Panc1 (cell line): ENCODE measurements at places on chromosomes 5 and 9.

DNA sequence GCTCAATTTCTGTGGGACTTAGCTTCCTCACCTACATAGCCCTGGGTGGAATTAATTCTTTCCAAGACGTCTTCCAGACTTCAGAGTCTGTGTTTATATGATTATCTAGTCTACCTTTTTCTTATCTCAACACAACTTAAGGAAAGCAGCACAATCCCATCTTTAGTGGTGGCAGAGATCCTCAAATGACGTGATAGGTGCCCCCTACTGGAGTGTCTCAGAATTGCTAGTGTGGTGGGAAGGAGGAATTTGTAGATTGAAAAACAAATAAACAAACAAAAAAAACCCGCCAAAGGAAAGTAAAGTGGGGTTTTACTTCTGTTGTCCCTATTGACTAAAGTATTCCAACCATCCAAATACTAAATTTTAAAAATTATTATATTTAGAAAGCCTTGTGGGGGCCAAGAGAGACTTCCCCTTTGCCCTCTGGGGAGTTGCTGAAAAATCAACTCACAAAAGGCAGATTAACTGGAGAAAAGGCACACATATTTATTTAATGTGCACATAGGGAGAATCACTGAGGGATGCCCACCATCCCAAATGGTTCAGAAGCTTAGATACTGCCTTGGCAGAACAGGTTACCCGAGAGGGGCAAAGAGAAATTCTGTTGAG lies 283.3 kb downstream of the TMEM167A start:
- no peak for DNase-seq

DNA sequence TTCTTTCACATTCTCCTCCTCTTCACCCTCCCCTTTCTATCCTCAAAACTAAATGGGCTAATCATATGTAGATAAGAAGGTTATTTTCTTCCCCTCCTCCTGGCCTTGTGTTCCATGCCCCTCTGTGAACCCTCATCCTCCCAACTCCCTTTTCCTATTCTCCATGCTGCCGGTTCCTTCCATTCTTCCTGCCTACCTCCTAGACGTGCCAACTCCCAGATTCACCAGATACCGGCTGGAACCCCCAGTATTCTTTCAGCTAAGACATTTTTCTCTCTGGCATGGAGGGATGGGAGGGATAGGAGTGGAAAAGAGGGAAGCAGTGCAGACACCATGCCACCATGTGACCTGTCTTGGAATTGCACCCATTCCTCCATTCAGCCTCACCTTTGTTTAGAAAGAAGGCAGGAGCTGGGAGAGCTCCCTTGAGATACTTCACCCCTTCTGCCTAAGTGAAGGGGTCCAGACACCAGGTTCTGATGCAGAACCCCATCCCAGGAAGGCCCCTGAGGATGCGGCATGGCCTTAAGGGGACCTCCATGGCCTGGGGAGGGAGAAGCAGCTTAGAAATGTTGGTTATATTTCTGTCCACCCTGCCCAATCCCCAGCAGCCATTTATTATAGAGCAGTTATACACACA lies 4.8 kb downstream of the DNAJB5 start:
- no peak for DNase-seq

DNA sequence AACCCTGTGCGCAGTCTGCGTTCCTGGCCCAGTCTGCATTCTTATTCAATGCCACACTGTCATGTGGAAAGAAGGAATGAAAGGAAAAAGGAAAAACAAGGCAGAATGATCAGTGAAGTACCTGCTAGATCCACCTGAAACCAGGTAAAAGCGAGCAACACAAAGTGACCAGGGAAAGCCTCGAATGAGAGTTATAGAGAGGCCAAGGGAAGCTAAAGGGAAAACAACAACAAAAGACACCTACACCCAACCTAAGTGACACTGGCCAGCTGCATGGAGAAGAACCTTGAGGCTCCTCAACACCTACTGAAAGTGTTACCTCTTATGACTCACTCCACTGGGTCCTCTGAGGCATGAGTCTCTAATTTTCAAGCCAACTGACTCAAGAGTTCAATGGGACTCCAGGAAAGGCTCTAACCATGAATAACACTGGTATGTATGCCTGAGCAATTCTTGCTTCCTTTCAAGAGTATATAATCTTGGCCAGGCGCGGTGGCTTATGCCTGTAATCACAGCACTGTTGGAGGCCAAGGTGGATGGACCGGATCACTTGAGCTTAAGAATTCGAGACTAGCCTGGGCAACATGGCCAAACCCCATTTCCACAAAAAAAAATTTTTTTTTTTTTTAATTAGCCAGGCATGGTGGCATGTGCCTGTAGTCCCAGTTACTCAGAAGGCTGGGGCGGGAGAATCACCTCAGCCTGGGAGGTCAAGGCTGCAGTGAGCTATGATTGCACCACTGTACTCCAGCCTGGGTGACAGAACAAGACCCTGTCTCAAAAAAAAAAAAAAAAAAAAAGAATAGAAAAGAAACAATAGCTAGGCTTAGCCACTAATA lies 29.0 kb downstream of the MTMR12 start:
- no peak for DNase-seq

GRCh38 chr5:180056153-180056552 lies 15.4 kb downstream of the RNF130 start:
- DNase-seq = no peak

GRCh38 chr5:178211095-178212048 lies 7.0 kb downstream of the HNRNPAB start:
- no peak for DNase-seq

GRCh38 chr5:139783436-139783965 lies 12.1 kb upstream of the PSD2 start:
- DNase-seq = no peak

DNA sequence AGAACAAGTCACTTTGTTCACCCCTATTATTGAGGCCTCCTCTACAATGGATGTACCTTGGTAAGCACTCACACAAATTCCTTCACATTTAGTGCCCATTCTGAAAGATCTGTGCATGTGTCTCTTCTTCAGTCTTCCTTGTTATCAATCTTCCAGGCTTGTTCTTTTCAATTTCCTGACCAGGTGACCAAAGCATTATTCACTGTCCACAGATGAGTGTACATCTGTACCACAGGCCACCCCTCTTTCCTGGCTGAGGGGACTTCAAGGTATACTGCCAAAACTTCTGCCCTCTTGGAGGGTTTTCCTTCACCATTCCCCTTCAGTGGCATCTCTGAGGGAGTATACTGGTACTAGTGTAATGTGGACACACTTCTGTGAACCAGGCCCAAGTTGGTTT lies 25.5 kb upstream of the STOM start:
- no peak for DNase-seq

- no peak for DNase-seq
Observed at GRCh38 chr5:95152535-95152934, 132.4 kb downstream of the MCTP1 start.

DNA sequence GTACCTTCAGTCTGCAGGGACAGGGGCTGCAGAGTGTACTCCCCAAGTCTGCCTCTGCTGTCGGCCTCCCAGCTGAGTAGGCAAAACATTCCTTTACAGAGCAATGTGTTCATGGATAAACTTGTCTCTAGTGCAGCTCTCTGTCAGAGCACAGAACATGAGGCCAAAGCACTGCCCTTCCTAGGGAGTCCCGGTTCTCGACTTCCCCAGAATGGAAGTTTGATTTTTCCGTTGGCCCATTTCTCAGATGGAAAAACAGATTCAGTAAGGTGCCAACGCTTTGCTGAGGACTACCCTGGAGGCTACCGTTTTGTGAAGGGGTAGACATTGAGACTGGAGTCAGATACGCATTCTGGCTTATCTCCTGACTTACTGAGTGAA lies 422 bp upstream of the TRIM32 start:
- DNase-seq = peak; percentile 17

- no peak for DNase-seq
Observed at GRCh38 chr9:129440435-129441186, 180.3 kb downstream of the C9orf50 start.

- DNase-seq = no peak
Observed at GRCh38 chr5:9553561-9553960, 7.7 kb upstream of the SEMA5A start.

- DNase-seq = no peak
Observed at GRCh38 chr5:124910354-124911016, 164.0 kb upstream of the ZNF608 start.

DNA sequence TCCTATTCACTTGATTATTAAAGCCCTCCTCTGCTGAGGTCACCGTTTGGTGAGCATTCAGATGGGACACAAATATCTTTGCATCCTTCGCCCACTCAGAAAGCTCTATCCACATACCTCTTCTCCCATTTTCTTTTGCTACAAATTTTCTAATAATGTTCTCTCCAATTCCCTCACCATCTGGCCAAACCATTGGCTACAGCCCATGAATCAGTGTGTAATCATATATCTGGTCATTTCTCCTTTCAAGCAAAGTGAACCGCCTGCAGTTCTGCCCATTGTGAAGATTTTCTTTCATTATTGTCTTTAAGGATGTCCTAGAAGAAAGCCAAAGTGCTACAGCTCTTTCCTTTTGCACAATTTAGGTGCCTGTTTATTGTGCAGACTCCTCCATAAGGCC lies 54.2 kb upstream of the DAPK1 start:
- DNase-seq = no peak

DNA sequence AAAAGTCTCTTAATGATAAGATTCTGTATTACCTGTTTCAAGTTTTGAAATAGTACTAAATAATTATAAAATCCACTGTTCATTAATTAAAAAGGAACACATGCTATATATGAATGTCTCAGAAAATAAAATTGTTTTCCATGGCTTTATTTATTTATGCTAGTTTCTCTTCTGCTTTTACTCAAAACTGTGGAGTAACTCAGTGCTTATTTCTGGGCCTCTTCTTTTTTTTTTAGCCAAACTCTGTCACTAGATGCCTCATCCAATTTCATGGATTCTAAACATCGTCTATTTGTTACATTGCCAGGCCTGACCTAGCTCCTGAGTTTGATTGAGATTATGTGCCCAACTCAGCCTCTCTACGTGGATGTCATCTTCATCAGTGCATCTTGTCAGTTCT lies 1509.7 kb downstream of the MAT2B start:
- DNase-seq = no peak

DNA sequence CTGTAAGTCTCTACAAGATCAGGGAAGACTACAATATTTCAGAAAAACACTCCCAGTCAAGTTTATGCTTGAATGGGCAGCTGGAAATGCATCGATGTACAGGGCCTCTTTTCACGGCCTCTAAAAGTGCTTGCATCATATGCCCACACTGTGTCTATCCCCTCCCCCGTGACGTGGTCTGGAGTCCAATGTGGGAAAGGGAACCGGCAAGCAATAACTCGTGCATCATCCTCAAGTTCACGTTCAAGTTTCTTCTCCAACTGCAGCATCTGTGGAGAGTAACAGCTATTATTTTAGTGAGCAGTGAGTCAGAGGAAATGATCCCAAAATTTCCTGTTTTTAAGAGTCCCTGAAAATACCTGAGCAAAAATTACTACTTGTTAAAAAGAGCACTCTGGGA lies 22.3 kb downstream of the ATPSCKMT start:
- DNase-seq = no peak

GRCh38 chr9:36840898-36841536 lies 193.1 kb downstream of the PAX5 start:
- DNase-seq = no peak

- no peak for DNase-seq
Observed at GRCh38 chr9:95953986-95954385, 78.5 kb downstream of the ERCC6L2 start.

DNA sequence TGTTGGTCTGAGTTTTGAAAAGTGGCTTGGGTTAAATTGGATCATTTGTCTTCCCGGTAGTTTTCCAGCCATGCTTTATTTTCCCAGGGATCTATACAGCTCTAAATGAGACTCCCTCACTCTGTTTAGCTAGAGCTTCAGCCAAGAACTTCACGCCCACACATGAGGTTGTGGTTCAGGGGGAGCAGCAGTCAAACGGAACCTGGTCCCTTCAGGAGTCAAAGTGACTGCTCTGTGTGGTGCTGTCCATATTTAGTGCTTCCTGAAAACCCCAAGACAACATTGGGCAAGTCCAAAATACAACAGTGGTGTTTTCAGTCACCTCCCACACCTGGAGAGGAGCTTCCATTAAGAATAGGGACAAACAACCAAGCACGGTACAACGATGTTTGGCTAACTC lies 90.5 kb downstream of the ANKH start:
- no peak for DNase-seq

GRCh38 chr5:76166886-76167576 lies 83.8 kb downstream of the SV2C start:
- no peak for DNase-seq

GRCh38 chr5:34899066-34899465 lies 16.2 kb downstream of the RAD1 start:
- DNase-seq = no peak

DNA sequence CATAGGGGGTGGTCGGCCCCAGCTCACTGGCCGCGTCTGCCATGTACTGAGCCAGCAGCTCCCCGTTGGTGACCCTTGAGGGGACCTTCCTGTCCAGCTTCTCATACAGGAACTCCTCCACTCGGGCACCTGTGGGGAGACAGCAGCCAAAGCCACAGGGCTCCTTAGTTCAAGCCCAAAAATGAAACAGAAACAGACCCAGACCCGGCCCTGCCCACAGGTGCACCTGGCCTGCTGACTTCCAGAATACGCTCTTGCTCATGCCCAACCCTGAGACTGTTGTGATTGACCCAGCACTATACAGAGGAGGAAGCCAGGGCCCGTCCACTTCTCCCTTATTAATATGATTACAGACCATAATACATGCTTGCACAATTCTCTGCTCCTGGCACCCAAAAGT lies 7.0 kb downstream of the SH3GLB2 start:
- DNase-seq = no peak

DNA sequence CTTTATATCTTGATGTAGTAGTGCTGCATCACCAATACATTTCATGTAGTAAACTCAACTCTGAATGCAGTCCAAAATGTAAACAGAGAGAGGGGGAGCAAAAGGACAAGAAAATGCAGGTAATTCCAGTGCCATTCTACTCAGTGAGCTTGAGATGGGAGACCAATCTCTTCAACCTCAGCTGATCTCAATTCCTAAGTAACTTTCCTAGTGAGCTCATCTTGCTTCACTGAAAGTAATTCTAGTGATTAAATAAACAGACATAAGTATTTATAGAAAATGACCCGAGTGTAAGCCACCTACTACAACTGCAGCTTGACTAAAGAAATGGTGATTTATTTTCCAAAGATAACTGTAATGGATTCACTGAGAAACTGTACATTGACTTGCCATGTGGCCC lies 424.5 kb downstream of the DMRT2 start:
- DNase-seq = no peak

DNA sequence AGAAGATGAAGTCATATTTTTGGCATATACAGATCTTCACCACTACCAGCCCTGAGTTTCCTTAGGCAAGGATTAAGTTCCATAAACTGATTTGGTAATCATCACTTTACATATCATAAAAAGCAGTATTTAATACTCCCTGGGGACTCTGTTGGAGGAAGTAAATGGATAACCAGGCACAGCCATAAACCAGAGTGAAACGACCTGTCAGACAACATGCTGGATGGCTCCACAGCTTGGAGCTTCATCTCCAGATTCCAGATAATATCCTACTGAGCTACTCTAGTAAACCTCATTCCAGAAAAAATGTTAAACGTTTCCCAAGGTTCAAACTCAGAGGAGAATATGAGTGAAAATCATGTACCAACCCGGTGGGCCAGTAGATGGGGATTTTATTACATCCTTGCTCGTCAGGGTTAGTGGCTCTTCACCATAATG lies 109.2 kb downstream of the BASP1 start:
- DNase-seq = no peak
